Muscle of arm (tissue), 14 donors: ENCODE measurements at places on chromosomes 4 and X. TPM values are rescaled to one million over a fixed set of nuclear protein-coding genes. Genes with fewer than 3 reads are reported as not detected.

The TGIF2LX gene
- polyA plus RNA-seq = not detected

DNA sequence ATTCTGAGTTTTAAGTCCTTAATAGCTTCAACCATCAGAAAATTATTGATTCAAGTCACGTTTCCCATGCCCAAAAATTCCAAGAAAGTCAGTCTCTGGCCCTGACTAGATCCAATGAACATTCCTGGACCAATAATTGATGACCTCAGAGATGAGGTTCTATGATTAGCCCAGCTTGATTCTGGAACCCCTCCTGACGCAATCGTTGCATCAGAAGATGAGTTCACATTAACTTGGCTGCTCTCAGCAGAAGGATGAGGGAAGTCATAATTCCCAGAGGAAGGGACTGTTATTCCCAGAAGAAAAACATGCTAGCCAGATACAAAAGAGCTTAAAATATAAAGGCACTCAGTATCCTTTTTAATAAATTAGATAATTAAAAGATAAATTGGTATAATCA, 34.3 kb upstream of the CPEB2 start:
- no peak for DNase-seq

GRCh38 chrX:16592194-16592770, 57.7 kb upstream of the S100G start:
- no peak for DNase-seq

The LRRC66 gene
- polyA plus RNA-seq = not detected

DNA sequence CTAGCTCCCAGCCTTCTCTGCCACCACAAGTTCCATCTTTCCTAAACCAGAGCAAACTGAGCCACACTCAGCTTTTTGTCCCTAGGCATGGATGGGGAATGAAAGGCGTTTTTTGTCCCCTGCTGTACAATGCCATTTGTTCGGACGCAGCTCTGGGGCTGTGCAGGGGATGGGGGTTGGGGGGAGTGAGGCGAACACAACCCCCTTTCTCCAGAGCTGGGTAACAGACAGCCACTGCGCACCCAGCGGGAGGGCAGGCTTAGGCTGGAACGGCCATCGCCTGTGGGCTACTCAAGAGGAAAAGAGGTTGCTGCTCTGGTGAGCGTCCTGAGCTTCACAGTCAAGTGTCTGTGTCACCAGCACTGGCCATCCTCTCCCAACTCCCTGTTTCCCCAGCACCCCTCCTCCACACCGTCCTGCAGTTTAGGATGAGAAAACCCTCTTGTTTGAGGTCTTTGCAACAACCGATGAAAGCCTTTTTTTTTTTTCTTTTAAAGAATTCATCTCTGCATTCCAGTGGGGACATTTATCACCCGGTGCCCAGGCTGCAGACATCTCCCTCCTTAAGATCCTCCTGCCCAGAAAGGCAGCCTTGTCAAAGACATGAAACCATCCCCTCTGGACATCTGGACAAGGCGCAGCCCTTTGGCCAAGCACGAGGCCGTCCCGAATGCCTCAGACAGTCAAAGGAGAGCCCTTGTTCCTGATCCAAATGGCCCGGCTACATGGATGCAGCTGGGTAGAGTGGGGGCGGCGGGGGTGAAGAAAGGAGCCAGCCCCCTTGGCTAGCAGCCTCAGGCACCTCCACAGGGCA, 419.6 kb downstream of the BCOR start:
- no peak for DNase-seq

The FAM9B gene
- polyA plus RNA-seq = not detected

- no peak for DNase-seq
These were observed 399.2 kb downstream of the NLGN4X start for GRCh38 chrX:5829469-5829868.
